GM19239 (cell line): ENCODE measurements at places on chromosomes 2 and 18.

DNA sequence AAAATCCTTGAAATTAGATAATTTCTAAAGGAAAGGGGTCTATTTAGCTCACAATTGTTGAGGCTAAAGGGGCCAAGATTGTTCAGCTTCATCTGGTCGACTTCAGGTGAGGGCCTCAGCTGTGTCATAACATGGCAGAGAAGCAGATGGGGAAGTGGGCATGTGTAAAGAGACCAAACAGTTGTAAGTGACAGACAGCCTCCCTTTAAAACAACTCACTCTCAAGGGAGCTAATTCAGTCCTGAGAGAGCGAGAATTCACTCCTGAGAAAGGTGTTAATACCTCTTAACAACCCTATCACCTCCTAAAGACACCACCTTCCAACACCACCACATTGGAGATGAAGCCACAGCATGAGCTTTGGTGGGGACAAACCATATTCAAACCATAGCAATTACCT, 62.4 kb downstream of the KCMF1 start:
- DNase-seq, result no peak

DNA sequence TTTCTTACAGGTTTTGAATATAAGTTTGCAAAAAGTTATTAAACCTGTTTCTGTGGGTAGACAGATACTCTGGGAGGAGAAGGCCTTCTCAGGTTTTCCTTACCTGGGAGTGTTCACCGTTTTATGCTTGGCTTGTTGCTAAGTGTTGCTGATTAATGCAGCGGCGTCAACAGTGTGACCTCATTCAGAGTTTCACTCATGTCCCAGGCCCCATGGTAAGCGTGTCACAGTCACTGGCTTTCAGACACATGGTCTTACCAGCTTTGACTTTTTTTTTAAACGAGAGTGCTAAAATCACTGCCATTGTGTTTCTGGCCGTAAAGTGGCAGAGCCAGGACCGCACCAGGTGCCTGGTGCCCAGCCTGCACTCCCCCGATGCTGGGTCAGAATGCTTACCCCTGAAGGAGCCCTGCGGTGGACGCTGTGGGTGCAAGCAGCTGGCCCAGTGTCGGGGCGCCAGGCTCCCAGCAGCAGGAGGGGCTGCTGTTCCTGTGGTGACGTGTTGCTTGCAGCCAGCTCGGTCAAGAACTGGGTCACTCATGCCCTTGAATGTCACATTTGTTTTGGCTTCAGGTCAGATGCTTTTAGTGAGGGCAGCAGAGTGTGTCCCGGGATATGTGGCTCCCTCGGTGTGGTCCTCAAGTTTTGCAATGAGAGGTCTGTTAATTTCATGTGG, 3.5 kb downstream of the CAPN10 start:
- no peak for DNase-seq

GRCh38 chr2:20745924-20746555, 76.9 kb downstream of the LDAH start:
- no peak for DNase-seq

- DNase-seq, result no peak
These were observed 175.2 kb downstream of the TNS1 start for GRCh38 chr2:217827430-217828201.

DNA sequence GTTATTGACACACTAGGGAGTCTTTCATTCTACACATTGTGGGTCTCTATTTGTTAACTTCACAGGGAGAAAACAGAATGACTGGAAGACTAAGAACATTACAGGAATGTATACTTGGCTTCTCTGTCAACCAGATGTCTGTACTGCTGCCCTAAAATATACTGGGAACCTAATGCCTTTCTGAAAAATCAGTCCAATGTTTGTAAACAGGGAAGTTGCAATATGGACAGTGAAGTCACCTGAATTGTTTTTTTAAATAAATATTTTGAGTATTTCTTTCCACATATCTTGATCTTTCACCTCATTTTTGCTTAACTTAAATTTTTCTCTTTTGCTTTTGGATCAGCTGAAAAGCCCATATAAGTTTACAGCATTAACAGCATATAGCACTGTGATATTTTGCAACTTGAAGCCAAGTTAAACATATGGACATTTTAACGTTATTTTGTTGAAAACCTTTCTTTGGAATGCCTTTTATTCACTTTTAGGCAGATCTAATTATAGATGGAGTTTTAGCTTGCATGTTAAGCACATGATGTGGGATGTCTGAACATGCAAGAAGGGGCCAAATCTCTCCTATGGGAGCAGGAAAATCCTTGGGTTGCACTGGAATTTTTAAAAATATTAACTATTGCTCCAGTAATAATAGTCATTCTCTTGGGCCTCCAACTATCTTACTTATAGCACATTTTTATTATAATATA, 137.7 kb upstream of the TWIST2 start:
- no peak for DNase-seq

GRCh38 chr2:235066895-235067294, 115.1 kb downstream of the SH3BP4 start:
- DNase-seq, result no peak

DNA sequence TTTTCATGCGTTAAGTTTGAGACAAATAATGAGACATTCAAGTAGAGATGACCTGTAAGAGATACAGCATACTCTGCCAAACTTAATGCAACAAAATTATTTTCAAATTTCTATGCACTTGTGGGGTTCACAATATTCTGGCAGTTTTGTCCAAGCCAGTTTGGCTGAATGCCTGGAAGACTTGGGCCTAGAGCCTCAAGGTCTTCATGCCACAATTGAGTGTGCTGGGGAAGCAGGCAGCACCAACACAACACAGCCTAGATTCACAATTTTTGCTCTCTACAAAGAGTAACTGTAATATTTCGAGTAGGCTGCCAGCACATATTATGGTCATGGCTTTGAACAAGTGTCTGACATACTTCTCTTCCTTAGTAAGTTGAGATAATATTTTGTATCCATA, 461.4 kb upstream of the SPHKAP start:
- no peak for DNase-seq

- DNase-seq, result no peak
These were observed 78.4 kb downstream of the KANSL1L start for GRCh38 chr2:210092791-210093190.

DNA sequence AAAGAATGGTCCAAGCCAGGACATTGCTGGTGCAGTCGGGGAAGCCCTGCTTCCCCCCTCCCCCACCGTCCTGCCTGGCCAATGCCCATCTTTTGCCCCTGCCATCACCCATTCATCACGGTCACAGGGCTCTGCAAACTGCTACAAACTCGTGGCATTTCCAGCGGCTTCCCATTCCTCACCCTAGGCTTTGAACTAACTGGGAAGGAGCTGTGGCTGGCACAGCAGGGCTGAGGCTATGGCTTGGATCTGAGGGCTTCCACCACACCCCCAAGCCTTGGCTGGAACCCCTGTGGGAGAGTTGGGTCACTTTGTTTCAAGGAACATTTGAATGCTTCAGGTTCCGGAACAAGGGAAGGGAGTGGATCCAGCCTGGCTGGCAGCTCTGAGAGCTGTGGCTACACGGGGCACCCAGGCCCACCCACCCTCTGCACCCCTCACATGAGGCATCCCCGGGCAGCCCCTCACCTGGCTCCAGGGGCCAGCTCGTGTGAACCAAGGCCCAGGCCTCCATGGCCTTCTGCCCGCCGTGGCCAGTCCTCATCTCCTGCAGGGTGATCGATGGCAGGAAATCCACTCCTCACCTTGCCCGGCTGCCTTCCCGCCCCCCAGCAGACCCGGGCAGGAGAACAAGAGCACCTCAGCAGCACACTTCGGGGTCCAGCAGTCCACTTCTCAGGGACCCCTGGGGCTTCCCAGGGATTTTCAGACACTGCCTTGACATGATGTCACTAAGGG, 58.8 kb upstream of the OTOS start:
- DNase-seq, result no peak

DNA sequence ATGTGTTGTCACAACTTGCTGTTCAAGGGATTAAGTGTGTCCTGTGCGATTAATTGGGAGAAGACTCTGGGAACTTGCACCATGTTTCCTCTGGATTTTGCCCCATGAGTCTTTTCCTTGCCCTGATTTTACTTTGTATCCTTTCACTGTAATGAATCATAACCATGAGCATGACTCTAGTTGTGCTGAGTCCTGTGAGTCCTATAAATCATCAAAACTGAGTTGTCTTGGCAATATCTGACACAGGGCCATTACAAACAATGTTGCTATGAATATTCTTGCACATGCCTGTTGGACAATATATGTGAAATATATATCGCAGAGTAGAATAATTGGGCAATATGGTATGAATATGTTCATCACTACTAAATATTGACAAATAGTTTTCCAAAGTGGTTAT, 56.5 kb upstream of the COL5A2 start:
- no peak for DNase-seq

DNA sequence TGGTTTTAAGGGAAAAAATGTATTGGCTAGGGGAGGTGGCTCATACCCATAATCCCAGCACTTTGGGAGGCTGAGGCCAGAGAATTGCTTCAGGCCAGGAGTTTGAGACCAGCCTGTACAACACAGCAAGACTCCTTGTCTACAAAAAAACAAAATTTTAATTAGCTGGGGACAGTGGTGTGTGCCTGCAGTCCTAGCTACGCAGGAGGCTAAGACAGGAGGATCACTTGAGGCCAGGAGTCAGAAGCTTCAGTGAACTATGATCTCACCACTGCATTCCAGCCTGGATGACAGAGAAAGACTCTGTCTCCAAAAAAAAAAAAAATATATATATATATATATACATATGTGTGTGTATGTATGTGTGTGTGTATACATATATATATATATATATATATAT, 18.5 kb downstream of the CCDC88A start:
- no peak for DNase-seq

GRCh38 chr2:7792031-7792651, 874.9 kb downstream of the RNF144A start:
- no peak for DNase-seq

- no peak for DNase-seq
These were observed 191.0 kb downstream of the C1D start for GRCh38 chr2:67871686-67872412.

- no peak for DNase-seq
These were observed 33.4 kb downstream of the WDR43 start for GRCh38 chr2:28927878-28928277.

GRCh38 chr2:25354116-25354515, 12.4 kb upstream of the DNMT3A start:
- no peak for DNase-seq

DNA sequence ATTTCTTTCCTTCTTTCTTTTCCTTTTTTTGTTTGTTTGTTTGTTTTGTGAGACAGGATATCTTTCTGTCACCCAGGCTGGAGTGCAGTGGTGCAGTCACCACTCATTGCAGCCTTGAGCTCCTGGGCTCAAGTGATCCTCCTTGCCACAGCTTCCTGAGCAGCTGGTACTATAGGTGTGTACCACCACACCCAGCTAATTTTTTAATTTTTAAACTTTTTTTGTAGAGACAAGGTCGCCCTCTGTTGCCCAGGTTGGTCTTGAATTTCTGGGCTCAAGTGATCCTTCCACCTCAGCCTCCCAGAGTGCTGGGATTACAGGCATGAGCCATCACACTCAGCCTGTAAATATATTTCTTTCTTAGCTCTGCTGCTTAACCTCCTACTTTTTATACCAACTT, 83.4 kb upstream of the CYP20A1 start:
- no peak for DNase-seq

DNA sequence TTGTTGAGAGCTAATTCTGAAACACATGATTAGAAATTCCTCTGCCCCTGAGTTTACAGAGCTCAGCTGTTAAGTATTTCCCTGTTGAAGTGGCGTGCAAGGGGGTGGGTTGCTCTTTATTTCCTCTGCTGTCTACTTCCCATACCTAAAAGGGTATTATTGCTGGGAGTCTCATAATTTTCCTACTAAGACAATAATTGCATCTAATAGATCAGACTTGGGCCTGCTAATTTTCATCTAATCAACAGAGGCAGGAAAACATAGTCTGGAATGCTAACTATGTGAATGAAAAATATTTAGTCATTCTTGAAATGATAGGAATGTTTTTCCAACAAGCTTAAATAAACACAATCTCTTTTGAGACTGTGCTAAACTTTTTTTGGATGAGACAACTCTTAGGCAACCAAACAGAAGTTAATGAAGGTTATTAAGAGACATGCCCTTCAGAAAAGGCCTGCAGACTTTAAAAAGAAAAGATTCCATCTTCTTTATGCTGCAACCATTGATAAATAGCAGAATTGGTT, 111.4 kb downstream of the FEZ2 start:
- no peak for DNase-seq
